ENCODE measurements at places on chromosomes 1 and 21. TPM values are rescaled to one million over a fixed set of nuclear protein-coding genes. Genes with fewer than 3 reads are reported as not detected.

The PPIE gene
- 99.6 TPM for polyA plus RNA-seq

DNA sequence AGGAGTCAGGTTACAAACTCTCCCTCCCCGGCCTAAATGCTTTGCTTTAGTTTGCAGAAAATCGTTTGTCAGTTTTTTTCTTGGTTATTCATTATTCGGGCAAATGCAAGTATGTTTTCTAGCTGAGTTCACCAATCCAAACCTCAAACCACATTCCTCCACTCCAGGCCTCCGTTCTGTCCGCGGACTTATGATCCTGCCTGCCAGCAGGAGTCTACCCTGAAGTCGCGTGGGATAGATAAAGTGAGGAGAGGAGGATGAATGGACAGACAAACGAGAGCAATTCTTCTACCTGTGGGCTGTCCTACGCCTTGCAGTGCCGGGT lies 1.3 kb downstream of the ADAMTS1 start:
- peaks cover 72% of the 10 kb centered on the region for H3K4me1 ChIP-seq
- peak overlapping the region; percentile 97 for H3K4me3 ChIP-seq

The KANK4 gene
- polyA plus RNA-seq = not detected

DNA sequence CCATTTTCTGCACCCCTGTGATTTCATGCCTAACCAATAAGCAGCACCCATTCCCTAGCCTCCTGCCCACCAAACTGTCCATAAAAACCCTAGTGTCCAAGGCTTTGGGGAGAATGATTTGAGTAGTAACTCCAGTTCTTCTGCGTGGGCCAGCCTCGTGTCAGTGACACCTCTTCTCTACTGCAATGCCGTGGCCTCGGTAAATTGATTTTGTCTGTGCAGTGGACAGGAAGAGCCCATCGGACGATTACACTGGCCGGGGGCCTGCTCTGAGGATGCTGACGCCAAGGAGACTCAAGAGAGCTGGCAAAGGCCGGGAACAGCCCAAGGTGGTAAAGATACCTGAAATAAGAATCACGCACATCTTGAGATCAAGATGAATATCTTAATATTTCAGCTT lies 29.3 kb downstream of the RSPH1 start:
- H3K4me3 ChIP-seq = no peak overlapping the region
- H3K36me3 ChIP-seq = no peaks in the 10 kb centered on the region
- peak overlapping the region; percentile 85 for H3K27ac ChIP-seq

DNA sequence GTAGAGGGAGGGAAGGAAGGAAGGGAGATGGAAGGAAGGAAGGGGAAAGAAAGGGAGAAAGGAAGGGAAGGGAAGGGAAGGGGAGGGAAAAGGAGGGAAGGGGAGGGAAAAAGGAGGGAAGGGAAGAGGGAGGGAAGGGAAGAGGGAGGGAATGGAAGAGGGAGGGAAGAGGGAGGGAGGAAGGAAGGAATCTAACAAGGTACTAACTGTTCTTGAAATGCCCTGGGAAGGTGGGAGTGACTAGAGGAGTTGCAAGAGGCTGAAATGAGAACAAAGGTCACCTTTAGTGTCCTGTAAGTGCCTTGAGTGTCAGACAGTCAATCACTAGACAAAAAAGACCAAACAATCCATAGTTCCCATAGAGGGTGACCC lies 2.3 kb upstream of the ATP2B4 start:
- no peak overlapping the region for H3K4me3 ChIP-seq
- no peak overlapping the region for H3K27ac ChIP-seq
- H3K27me3 ChIP-seq = peaks cover 23% of the 10 kb centered on the region
- H3K4me1 ChIP-seq = peaks cover 40% of the 10 kb centered on the region
- no peak for DNase-seq

DNA sequence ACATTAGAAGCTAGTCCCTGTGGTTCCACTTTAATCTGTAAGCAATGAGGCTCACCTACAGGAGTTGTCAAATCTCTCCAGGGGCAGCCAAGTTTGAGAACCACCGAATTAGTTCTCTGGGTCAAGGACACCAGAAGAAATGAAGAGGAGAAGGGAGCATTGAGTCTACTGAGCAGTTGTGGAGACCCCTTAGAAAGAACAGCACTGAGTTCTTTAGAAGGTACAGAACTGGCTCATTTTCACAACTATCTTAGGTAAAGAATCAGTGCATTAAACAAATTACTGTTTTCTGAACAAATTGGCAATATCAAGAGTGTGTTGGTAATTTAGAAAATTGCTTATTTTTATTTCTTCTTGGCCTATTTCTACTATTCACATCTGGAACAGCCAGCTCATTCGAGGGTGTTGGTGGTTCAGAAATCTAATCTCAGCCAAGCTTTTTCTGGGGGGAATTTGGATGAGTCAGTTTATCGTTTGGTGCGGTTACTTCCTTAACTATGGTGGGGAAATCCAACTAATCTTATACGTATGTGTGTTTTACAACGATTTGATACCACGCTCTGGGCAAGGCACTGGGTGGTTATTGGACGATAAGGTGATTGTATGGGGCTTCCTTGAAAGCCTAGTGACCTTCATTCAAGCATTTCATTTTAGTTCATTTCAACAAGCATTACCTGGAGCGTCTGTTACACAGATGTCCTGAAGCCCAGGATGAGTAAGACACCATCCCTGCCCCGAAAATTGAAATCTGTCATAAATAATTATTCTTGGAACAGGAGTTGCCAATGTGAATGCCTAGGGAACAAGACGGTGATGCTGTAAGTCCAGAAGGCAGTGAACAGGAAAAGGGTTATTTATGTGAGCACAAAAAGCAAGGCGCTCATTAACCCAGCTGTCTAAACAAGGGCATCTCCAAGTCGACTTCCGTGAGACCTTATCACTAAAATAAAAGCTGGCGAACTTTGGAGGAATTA lies 52.0 kb upstream of the TMPRSS2 start:
- no peaks in the 10 kb centered on the region for H3K36me3 ChIP-seq
- no peak overlapping the region for H3K27ac ChIP-seq
- no peak overlapping the region for H3K4me3 ChIP-seq

DNA sequence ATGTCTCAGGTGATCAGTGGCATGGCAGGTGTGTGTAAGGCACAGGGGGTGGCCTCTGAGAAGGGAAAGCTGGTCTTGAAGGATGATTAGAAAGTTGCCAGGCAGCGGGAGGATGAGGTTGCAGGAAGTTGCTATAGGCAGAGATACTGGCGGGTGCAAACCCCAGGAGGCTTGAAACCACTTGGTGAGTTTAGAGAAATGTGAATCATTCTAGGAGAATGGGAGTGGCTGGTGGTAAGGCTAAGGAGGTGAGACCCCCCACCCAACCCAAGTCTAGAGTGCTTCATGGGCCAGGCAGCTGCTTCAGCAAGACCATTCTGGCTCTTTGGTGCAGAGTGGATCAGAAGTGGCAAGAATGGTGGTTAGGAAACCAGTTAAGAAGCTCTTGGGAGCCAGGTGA lies 9.0 kb downstream of the SH2D2A start:
- peak overlapping the region; percentile 92 for H3K27ac ChIP-seq
- H3K4me1 ChIP-seq = peaks cover 89% of the 10 kb centered on the region
- peaks cover 45% of the 10 kb centered on the region for H3K27me3 ChIP-seq
- peak overlapping the region; percentile 77 for H3K4me3 ChIP-seq
- H3K36me3 ChIP-seq = peaks cover 28% of the 10 kb centered on the region
- DNase-seq = peak; percentile 62

GRCh38 chr1:113396102-113396501 lies 5.8 kb downstream of the MAGI3 start:
- no peak overlapping the region for H3K27ac ChIP-seq
- no peak overlapping the region for H3K4me3 ChIP-seq
- no peaks in the 10 kb centered on the region for H3K36me3 ChIP-seq
- DNase-seq = no peak
- peaks cover 14% of the 10 kb centered on the region for H3K27me3 ChIP-seq

The CHRM3 gene
- polyA plus RNA-seq = not detected

The LMO4 gene
- 34.4 TPM for polyA plus RNA-seq

The AGL gene
- polyA plus RNA-seq = 10.8 TPM

- DNase-seq = no peak
- no peak overlapping the region for H3K4me3 ChIP-seq
- H3K27me3 ChIP-seq = peaks cover 2% of the 10 kb centered on the region
- peaks cover 4% of the 10 kb centered on the region for H3K36me3 ChIP-seq
- H3K4me1 ChIP-seq = peaks cover 17% of the 10 kb centered on the region
Measured at GRCh38 chr1:176033881-176034280, 173.2 kb downstream of the COP1 start.

DNA sequence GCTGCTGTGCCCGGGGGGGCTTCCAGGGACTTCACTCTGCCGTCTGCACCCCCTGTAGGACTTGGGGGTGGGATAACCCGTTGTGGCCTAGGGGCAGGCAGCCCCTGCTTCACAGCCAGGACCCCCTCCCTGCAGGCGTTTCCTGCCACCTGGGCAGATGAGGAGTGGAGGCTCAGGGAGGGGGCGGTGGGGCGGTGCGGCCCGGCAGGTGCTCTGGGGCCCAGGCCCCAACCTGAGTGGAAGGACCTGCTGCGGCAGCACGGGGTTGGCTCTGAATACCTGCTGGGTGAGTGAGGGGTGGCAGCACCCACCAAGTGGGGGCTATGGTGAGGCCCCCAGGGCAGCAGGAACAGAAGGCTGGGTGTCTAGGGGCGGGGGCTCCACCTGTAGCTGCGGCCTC lies 78.6 kb upstream of the TTC34 start:
- no peaks in the 10 kb centered on the region for H3K4me1 ChIP-seq
- no peak for DNase-seq
- H3K27ac ChIP-seq = no peak overlapping the region
- H3K36me3 ChIP-seq = no peaks in the 10 kb centered on the region
- H3K4me3 ChIP-seq = no peak overlapping the region
- H3K27me3 ChIP-seq = no peaks in the 10 kb centered on the region

DNA sequence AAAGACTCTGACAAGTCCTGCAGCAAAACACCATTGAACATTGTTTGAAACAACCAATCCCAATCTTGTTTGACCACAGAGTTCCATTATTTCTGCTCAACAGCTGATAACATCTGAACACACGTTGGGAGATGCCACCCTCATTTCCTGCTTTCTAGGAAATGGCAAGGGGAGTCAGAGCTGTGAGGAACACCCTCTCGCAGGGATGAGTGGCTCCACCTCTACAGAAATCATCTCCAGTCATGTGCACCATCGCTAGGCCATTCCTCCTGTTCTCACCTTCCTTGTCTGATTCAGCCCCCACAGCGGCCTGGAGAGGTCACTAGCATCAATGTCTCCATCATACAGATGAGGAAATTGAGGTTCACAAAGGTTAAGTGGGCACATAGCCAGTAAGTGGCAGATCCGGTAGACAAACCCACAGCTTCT lies 22.4 kb upstream of the RUNX3 start:
- peaks cover 19% of the 10 kb centered on the region for H3K27me3 ChIP-seq
- H3K27ac ChIP-seq = peak overlapping the region; percentile 25
- peak overlapping the region; percentile 68 for H3K4me3 ChIP-seq
- peak; percentile 79 for DNase-seq
- peaks cover 55% of the 10 kb centered on the region for H3K4me1 ChIP-seq
- H3K36me3 ChIP-seq = no peaks in the 10 kb centered on the region

DNA sequence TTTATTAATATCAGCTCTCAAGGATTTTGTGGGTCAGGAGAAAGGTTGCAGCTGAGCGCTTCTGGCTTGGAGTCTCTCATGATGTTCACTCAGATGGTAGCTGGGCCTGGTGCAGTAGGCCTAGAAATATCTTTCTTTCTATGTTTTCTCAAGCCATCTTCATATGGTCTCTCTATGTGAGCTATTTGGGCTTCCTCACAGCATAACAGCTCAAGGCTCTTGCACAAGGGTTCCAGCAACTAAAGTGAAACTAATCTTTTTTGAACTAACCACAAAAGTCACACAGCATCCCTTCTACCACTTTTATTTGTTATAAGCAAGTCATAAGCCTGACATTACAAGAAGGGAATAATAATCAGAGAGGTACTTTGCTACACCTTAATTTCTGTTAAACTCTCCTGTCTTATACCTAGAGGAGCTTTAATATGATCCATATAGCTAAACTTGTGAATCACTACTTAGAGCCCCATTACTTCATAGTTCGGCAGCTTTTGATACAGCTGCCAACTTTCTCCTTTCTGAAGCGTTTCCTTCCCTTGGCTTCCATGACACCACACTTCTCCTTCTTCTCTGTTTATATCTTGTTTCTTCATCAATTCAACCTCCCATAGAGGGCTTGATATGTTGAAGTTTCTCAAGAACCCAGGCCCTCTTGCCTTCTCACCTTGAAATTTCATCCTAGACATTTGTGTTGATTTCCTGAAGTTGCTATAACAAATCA lies 720.2 kb downstream of the LTN1 start:
- no peaks in the 10 kb centered on the region for H3K4me1 ChIP-seq
- H3K36me3 ChIP-seq = no peaks in the 10 kb centered on the region
- no peak overlapping the region for H3K4me3 ChIP-seq
- no peak for DNase-seq
- H3K27me3 ChIP-seq = peaks cover 2% of the 10 kb centered on the region

DNA sequence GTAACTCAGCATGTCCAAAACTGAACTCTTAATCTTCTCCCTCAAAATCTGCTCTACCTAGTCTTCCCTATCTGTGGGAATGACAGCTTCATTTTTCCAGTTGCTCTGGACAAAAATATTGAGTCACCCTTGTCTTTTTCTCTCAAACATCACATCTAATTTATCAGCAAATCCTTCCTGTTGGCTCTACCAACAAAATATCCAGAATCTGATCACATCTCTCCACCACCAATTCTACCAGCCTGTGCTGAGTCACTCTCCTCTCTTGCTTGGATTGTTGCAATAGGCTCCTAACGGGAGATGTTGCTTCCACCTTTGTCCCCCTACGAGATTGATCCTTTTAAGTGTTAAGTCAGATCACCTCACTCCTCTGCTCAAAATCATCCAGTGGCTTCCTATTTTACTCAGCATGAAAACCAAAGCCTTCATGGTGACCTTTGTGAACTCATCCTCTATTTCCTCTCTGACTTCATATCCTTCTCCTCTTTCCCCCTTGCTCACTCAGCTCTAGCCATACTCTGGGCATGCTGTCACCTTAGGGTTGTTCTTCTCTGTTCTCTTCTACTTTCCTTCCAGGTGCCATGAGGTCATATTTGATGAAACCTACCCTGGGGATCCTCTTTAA lies 21.5 kb upstream of the SMYD2 start:
- no peaks in the 10 kb centered on the region for H3K36me3 ChIP-seq
- peaks cover 31% of the 10 kb centered on the region for H3K27me3 ChIP-seq
- no peak overlapping the region for H3K27ac ChIP-seq

GRCh38 chr21:42062236-42063022 lies 8.7 kb upstream of the UMODL1 start:
- peak overlapping the region; percentile 81 for H3K4me3 ChIP-seq
- no peaks in the 10 kb centered on the region for H3K36me3 ChIP-seq
- peak; percentile 74 for DNase-seq
- peak overlapping the region; percentile 79 for H3K27ac ChIP-seq
- H3K27me3 ChIP-seq = peaks cover 31% of the 10 kb centered on the region

The ABCD3 gene
- 27.8 TPM for polyA plus RNA-seq
